ENCODE measurements at places on chromosomes 4 and X.

DNA sequence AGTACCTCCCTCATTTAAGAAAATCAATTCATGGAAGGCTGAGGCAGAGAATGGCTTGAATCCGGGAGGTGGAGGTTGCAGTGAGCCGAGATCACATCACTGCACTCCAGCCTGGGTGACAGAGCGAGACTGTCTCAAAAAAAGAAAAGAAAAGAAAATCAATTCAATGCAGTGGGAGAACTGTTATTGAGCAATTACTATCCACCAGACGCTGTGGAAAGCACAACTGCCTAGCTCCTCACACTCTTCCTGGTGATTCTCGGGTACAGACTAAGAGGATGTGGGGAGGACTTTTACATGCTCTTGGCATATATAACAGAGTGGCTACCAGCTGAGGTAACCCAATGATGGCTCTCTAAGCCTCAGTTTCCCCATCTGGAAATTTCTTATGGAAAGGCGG, 2.7 kb upstream of the TMSB4X start:
- DNase-seq = no peak

GRCh38 chrX:49053223-49054072, 5.4 kb upstream of the CCDC120 start:
- peak; percentile 85 for DNase-seq

DNA sequence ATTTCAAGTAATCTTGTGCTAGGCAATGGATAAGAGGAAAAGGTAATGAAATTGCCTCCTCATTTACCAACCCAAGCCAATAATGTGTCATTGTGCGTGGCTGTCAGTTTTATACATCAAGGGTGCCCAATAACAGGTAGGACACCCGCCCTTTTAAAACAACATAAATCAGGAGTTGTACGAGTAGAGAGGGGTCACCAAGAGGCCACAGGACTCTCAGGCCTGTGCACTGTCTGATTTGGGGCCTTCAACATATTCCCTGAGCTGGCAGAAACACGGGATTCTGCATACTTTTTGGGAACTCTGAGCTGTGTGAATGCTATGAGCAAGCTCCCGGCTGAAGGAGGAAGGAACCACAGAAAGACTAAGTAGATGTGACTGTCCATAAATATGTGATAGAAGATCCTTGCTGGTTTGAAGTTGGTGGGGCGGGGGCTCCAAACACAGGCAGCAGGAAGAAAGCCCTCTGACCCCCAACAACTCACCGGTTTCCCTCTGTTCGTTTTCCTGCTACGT, 82.7 kb upstream of the MAML3 start:
- DNase-seq = no peak

- no peak for DNase-seq
Measured at GRCh38 chrX:19683358-19683757, 168.1 kb upstream of the MAP3K15 start.

DNA sequence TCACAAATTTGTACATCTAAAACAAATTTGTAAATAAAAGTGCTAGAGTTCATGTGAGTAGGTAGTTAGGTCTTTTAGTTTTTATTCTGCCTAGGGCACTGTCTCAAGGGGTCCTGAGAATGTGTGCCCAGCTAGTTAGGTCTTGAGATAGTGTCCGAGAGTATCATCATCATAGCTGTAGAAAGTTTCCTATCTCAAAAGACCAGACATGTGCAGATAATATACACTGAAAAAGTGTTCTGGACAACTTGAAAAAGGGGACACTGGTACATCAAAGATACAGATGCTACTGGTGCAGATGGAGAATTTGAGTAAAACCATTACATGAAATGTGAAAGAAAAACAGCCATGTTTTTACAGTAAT, 1.8 kb upstream of the ZCCHC4 start:
- no peak for DNase-seq

DNA sequence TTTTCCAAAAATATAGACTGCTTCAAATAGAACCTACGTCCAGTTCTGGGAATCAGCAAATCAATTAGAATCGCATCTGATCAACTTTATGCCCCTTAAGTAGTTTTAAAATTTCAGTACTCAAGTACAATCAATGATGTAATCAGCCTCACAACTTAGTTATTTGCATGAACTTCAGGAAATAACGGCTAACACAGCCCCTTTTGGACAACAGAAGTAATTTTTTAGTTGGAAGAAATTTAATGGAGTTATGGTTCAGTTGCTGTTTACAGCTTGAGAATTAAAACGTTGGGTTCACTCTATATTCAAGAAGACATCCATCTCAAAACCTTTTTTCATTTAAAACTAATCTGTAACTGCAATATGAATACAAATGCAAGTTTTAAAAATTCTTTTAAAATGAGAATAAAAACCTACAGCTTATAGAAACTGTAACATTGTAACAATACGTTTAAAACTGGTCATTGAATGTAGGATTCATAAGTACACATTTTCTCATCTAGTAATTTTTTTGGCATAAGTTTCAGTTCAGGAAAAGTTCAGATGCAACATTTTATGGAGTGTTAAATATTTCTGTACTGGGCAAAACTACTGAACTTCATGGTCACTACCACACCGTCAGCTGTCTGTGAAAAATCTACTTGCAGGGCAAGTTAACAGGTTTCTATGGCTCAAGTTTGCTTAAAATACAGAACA, 956 bp downstream of the TAPT1 start:
- DNase-seq = no peak

- DNase-seq = no peak
Measured at GRCh38 chr4:147482281-147482680, 1.4 kb downstream of the EDNRA start.

DNA sequence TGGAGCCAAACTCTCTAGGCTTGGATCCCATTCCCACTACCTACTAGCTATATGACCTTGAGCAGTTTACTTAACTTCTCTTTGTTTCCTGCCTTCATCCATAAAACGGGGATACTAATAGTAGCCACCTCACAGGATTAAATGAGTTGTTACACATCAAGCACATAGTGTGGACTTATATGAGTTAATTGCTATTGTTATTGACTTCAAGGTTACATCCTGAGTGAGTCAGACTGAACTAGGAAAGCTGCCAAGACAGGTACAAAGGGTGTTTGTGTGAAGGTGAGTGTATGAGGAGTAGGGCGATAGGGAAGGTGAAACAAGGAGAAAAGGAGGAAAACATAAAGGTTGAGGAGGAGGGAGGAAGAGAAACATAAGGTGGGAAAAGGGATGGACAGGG, 32.2 kb downstream of the TFDP3 start:
- no peak for DNase-seq

- no peak for DNase-seq
Measured at GRCh38 chr4:39451423-39452023, 7.2 kb downstream of the RPL9 start.

DNA sequence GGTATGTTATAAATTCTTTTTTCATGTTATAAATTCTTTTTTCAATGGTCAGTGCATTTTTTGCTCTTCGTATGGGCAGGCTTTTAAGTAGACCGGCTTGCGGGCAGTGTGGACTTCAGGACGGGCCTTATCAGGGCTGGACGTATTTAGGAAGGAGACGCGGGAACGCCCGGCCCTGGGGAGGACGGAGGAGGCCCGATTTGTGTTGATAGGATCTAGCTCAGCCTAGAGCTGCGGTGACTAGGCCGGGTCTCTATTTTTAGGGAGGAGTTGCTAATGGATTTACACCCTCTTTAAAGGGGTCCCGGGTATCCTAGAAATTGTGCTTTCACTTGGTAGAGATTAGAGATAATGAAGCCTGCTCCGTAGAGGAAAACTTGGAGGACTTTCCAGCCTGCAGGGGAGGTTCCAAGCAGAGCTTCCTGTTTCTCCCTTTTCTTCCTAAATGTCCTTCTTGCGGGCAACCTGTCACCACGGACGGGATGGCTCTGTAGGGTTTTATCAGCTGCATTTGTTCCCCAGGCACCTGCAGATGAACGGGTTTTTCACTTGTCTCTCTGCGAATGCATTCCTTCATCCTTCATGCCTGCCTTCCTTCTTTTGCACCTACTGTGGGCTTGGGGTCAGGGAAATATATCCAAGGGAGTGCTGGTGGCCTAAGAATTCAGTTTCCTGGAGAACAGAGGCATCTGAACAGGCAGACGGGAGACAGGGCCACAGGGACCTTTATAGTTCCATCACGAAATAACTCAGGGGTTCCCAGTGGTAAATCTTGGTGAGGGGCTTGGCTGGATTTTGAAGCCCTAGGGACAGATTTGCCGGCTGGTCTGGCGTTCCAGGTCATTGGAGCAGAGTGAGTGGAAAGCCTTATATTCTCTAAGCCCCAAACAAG, 1.4 kb downstream of the CD99 start:
- DNase-seq = peak; percentile 50

DNA sequence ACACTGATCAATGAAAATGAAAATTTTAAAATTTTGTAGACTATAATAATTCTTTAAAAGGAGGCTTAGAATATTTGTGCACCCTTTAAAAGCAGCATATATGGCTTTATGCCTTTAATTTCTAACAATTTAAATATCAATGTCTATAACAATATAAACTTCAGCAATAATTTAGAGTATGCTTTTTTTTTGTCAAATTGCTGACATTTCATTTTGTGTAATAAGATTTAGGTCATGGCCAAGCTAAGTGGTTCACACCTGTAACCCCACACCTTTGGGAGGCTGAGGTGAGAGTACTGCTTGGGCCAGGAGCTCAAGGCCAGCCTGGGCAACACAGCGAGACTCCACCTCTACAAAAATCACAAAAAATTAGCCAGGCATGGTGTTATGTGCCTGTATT, 86.2 kb downstream of the PDGFC start:
- DNase-seq = no peak

- no peak for DNase-seq
Measured at GRCh38 chrX:9911487-9911886, 55.7 kb upstream of the CLDN34 start.

DNA sequence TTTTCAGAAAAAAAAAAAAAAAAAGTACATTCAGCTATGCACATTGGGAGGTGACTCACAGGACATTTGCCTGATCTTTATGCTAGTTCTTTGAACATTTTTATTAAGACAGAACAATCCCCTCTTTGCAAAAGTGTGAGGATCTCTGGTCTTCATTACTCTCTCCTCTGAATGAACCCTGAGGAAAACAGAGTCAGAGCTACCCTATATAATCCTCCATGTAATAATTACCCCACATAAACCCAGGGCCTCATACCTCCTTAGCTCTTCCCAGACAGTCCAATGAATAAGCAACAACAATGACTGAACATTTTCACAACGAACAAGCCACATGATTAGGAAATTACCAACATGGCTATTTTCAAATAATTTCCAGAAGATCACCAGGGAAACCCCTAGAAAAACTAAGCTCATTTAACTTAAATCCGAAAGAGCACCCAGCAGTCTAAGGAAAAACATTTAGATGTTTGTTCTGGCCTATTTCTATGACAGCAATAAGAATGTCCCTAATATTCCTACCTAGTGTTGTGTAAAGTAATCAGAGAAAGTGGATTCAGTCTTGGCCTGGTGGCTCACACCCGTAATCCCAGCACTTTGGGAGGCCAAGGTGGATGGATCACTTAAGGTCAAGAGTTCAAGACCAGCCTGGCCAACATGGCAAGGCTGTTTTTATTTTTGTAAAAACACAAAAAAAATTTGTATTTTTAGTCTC, 37.8 kb downstream of the TBC1D9 start:
- DNase-seq = no peak

DNA sequence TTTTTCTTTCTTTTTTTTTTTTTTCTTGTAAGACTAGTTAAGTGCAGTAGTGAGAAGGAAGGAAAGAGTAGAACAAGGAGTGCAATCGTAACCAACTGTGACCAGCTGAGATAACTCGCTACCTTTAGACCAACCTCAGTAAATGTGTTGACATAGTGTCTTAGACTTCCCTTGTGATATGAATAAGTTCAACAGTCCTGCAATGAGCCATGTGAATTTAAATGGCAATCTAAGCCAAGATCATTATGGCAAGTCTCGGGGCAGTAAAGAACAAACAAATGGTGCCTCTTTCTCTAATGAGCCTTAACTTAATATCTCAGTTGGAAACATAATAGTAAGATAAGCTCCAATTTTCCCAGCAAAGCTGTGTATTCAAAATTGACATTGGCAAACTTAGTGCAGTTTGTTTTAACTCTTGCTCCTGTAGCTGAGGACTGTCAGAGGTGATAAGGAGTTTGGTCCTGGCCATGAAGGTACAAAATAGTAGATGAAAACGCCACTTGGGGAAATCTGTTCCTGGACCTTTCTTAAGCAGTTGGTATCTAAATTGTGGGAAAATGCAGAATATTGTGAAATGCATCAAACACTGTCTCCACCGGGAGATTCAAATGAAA, 13.8 kb upstream of the RELL1 start:
- DNase-seq = no peak

DNA sequence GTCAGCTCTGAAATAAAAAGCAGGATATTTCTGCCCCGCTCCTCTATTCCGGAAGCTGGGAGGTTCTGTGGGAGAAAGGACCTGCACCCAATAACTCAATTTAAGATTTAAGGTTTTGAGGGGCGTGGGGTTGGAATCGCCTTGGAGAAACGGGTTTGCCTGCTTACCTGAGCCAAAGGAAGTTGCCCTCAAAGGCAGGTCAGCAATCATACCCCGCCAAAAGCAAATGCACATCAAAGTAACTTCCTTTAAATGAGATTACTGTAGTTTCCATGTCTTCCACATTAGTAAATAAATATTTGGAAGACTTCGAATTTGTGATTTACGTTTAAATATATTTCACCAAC, 978 bp upstream of the HS3ST1 start:
- DNase-seq = peak; percentile 32

- DNase-seq = no peak
Measured at GRCh38 chr4:1348746-1349145, 1.7 kb downstream of the UVSSA start.

DNA sequence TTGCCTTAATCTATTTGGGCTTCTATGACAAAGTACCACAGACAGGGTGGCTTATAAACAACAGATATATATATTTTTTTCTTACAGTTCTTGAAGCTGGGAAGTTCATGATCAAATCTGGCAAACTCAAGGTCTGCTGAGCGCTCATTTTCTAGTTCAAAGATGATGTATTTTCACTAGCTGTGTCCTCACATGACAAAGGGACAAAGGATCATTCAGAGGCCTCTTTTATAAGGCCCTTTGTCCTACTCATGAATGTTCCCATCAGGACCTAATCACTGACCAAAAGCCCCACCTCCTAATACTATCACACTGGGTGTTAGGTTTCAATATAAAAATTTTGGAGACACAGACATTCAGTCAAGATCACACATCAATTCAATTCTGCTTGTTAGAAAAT, 2025.2 kb downstream of the PCDH7 start:
- no peak for DNase-seq

DNA sequence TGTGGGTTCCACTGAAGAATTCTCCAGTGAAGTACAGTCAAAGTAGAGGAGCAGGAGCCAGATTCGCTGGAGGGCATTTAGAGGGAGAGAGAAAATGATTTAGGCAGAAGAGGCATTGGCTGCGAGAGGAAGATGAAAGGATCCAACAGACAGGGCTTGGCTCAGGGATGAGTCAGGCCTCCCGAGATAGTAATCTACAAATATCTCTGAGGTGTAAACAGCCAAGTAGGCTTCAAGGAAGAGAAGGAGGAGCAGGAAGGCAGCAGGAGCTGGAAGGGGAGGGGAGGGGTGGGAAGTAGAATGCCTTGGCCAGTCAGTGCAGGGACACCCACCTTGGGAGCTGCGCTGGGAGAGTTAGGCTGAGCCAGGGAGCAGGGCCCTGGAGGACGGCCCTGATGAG, 55.5 kb downstream of the PJA1 start:
- DNase-seq = no peak

- no peak for DNase-seq
Measured at GRCh38 chr4:163590103-163590502, 95.6 kb downstream of the TMA16 start.

All from GM23338 (cell line).